ENCODE measurements at places on chromosomes 6 and 20. TPM values are rescaled to one million over a fixed set of nuclear protein-coding genes. Genes with fewer than 3 reads are reported as not detected.
A peak's percentile ranks its signal among the peaks of the same experiment; 100 is the strongest.

DNA sequence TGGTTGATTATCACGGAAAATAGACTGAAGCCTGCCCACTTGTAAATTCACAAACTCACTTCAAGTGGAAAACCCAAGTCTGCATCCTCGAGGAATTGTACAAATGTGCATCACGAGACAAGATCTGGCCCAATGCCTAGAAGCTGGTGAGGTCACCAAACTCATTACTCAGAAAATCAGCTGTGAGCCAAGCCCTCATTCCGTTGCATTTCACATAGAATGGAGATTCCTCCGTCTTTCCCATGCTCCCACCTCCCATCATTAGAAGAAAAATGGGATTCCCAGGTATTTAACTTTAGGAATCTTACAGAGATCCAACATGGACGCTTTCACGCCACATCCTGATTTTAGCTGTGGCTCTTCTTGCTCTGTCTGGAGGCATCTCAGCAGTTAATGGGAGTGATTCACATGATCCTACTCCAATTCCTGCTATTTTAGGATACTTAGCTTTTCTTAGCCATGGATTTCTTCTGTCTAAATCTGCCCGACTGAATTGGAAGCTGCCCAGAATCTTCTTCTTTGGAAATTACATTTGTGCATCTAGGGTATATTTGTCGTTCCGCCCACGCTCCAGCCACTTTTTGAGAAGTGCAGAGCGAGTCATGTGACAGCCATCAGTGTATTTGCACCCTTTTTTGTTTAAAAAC is 68.7 kb upstream of the STMND1 start:
- peak; percentile 96 for DNase-seq

The PGC gene
- 0.41 TPM for polyA plus RNA-seq

The HCK gene
- polyA plus RNA-seq, result 6.3 TPM

DNA sequence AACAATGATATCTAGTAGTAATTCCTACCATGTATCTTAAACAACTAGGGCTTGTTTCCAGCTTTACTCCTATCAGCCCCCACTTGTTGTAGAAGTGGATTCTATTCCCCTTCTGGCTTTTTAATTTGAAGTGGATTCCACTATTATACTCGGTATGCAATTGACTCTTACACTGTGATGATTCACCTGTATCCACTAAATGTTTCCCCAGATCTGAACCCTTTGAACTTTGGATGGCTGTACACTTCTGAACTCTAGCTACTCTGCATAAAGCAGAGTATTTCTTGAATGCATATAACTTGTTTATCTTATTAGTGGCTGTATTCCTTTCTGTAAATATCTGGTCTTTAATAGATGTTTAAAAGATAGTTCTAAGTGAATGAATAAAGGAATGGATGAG is 538.4 kb upstream of the NRSN1 start:
- DNase-seq, result no peak

GRCh38 chr6:160102956-160103824 is 18.4 kb upstream of the SLC22A1 start:
- no peak for DNase-seq

DNA sequence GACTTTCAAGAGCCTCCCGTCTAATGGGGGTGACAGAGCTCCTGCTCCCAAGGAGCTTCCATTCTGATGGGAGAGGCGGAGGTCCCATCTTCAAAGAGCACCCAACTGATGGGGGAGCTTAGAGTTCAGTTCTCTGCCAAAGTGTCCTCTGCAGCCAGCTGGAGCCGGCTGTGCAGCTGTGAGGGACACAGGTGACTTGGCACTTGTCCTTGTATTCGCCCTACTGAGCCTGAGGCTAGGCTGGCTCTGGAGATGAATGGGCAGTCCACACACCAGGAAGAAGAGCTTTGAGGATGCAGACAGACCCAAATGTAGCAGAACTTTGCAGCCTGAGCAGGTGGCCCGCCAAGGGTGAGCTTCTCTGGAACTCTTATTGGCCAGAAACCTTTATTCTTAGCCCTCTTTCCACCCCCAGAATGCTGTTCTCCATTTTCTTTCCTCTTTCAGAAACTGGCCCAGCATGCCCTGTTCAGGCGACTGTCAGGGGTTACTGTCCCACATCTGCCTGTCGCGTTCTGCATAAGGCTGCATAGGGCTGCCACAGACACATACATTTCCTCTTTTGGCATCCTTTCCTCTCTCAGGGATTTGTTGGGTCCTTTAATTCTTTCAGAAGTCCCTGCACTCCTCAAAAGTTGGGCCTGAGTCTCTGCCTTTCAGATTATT is 108.7 kb upstream of the LRFN2 start:
- no peak for DNase-seq

DNA sequence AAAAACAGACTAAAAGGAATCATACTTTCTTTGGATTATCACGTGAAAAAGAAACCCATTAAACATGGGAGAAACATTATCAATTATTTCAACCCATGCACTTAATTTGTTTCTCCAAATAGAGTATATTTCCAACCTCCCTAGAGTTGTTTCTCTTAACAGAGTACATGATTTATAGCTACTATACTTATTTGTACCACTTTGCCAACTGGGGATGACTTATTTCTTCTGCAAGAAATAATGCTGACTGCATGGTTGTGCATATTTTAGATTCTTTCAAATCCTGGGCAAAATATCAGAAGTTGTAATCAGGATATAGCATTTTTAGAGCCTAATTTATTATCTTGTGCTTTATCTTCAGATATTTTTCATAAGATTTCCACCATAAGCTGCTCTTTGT is 629.1 kb upstream of the EYS start:
- no peak for DNase-seq

GRCh38 chr20:1964061-1964460 is 29.8 kb downstream of the PDYN start:
- no peak for DNase-seq

DNA sequence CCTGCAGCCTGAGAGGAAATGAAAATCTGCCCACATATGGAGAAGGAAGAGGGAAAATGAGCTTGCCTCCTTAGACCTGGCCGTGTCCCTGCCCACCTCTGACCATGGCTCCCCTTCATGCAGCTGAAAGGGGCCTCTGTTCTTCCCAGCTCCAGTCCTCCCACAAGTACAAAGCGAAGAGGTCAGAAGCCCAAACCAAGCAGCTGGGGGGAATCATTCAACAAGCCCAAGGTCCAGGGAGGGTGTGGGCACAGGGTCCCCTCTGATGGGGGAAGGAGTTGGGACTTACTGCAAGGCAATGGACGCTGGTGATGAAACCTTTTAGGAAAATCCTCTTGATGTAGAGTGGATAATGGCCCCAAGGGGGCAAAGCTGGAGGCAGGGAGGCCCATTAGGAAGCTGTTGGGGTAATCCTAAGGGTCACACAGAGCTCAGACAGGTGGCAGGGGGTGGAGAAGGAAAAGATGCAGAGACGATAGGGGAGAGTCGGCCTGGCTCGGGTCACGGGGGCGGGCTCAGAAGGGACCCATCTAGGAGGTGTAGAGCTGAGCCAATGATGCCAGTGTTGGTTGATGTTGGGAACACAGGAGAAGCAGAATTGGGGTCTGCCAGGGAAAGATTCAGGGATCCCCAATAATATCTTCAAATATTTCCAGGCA is 16.1 kb upstream of the GRM4 start:
- no peak for DNase-seq

DNA sequence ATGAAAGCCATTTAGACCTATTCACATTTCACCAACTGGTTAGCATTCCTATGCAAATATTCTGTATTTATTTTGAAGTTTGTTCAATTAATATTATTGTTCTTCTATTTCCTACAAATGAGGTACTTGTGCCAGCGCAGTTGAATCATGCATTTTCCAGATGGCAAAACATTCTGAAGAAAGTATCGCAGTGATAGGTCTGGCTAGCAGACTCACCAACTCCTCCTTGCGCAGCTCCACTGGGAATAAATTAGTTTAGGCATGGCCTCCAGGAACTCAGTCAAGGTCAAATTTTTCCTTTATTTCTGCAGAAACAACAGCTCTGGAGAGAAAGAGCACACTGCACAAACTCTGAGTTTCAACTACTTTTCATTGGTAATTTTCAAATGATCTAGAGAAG is 437.7 kb downstream of the COL12A1 start:
- peak; percentile 44 for DNase-seq

DNA sequence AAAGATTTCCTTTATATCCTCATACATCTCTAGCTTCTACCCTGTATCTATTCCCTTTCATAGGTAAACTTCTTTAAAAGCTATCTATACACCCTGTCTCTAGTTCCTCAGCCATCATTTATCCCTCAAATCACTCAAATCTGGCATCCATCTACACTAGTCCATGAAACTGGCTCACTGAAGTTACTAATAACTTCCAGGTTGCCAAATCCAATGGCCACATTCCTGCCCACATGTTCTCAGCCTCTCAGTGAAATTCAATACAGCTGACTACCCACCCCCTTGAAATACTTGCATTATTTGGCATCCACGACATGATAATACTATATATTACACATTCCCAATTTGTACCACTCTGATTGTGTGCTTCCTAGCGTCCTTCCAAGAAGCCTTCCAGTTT is 8.7 kb downstream of the REPS1 start:
- no peak for DNase-seq

DNA sequence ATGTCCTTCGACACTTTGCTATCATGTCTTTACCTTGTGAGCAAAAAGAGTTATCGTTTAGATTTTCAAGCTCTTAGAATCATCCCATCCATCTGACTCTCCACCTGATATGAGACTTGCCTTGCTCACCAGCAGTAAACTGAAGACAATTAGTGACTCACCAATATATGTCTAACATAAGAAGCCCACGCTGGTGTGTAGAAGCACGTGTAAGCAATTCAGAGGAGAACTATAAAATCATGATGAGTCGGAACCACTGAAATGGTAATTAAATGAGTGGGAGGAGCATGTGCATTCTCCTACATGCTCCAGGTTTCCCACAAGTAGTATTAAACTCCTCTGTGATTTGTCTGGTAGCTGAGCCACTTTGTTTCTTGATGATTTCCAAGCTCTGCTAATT is 181.6 kb upstream of the RNF217 start:
- DNase-seq, result no peak

DNA sequence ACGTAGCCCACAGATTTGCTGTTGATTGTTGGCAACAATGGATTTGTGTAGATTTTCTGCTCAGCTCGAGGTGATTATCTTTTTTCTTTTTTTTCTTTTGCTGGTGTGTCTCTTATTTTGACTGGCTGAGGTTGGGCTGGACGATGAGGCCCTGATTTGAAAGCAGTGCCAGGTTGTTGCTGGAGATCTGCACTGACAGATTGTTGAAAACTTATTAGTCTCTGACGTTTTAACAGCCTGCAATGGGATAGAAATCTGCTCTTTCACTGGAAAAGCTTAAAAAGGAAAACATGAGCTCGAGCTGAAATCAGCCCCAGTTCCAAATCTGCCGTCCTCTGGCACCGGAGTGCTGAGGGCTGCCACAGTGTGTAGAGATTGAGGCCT is 87.7 kb downstream of the PDE7B start:
- peak; percentile 92 for DNase-seq
